ENCODE measurements at places on chromosomes 2 and 18.

DNA sequence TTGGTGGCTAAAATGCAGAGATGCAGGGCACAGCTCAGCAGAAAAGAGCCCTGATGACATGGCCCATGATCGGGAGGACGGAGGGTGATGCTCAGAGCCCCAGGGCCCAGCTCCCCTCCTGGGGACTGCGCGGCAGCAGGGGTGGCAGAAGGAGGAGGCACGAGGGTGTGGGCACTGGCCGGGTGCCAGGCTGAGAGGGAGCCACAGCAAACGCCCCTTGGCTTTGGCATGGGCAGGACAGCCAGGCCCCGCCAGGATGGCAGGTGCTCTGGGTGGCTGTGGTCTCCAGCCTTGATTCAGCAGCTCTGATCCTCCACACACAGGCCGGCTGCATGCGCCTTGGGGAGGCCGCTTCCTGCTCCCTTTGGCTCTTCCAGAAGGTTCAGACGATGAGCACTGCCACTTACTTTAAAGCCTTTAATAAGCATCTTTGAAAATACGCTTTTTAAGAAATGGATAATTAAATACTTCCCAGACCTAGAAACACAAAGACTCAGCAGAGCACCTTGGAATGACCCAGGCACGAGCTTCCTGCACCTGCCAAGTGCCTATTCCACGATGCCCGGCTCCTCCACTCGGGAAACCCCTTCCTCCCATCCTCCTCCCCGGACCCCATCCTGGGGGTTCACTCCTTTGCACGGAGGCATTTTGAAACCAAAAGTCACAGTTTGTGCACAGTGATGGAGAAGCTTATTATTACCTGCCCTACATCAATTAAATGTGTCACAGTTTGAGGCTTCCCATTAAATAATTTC lies 78.5 kb upstream of the SNTG2 start:
- DNase-seq: no peak

DNA sequence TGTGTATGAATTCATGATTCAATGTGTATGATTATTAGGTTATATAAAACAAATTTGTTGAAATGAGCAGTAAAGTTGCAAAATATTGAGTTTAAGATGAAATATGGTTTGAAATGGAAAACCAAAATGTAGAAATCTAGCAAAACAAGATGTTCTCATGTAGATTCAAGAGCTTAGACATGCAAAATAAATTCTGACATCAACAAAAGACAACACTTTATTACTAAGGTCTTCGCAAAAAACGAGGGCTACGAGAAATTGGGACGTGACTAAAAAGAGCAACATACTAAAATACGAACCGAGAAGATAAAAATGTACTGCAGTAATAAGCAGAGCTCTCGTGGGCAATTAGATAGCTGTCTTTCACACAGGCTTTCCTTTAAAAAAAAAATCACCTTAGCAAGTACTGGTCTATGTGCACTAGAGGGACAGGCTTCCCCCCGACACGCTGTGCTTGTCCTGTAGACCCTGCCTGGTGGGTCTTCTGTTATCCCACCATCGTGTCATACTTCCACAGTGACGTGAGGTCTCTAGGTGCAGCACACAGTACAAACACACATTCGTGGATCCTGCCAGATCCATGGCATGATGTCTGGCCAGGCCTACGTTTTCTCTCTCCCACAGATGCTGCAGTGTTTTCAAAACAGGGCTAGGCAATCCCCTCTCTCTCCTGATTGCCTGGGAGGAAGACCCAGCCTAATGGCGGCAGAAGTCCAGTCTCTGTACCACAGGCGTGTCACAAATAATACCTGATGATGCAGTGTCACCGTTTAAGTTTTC lies 240.8 kb downstream of the TCF4 start:
- no peak for DNase-seq

- DNase-seq: no peak
Measured at GRCh38 chr2:112811276-112811831, 25.2 kb downstream of the IL1B start.

- no peak for DNase-seq
Measured at GRCh38 chr2:222802514-222803196, 58.2 kb upstream of the ACSL3 start.

- DNase-seq: peak; percentile 71
Measured at GRCh38 chr2:172113617-172114016, 10.9 kb upstream of the DLX2 start.

GRCh38 chr2:178008636-178009289 lies 63.8 kb downstream of the PDE11A start:
- peak; percentile 57 for DNase-seq

- no peak for DNase-seq
Measured at GRCh38 chr2:200376513-200377354, 70.2 kb downstream of the SPATS2L start.

DNA sequence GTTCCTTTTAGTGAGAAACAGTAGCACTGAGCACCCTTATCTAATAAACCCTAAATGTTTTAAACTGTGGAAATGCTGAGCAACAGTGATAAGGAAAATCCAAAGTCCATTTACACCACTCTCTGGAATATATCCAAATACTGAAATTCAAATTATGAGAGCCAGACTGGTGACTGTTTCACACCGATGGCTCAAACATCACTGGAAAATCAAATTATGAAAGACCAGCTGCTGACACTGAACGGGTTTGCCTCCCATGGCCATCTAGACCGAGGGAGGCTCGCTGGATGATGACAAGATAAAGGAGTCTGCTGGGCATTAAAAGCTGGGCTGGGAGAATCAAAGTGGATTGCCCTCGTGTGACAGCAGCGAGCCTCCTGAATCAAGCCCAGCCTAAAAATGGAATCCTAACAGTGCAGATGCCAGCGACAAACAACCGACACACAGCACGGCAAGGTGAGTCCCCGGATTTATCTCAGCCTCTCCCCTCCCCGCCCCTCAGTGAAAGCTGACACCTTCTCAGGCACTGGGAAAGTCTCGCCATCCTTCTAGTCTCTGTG lies 30.3 kb downstream of the SERPINE2 start:
- DNase-seq: peak; percentile 48

GRCh38 chr18:7349181-7349837 lies 118.4 kb downstream of the LRRC30 start:
- no peak for DNase-seq

DNA sequence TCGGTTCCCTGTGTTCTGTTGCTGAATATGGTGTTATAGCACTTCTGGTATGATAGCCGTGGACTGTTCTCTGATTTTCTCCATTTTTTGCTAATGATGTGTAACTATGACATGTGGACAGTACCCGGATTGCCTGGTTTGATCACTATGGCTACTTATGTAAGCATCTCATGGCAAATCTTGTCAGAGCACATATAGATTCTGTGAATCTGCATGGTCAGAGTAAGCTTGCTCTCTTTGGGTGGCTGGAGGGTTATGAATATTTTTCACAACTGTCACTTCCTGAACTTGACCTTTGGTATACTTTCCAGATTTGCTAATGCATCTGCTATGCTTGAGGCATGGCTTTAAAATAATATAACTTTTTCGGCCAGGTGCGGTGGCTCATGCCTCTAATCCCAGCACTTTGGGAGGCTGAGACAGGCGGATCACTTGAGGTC lies 36.8 kb upstream of the ATP8B1 start:
- peak; percentile 74 for DNase-seq

- DNase-seq: no peak
Measured at GRCh38 chr18:59576541-59577385, 120.5 kb downstream of the CCBE1 start.

All from AG10803 (cell line).